ENCODE measurements at places on chromosomes 12 and 14.

GRCh38 chr14:103250874-103251273 lies 83.2 kb upstream of the EIF5 start:
- no peak for DNase-seq

DNA sequence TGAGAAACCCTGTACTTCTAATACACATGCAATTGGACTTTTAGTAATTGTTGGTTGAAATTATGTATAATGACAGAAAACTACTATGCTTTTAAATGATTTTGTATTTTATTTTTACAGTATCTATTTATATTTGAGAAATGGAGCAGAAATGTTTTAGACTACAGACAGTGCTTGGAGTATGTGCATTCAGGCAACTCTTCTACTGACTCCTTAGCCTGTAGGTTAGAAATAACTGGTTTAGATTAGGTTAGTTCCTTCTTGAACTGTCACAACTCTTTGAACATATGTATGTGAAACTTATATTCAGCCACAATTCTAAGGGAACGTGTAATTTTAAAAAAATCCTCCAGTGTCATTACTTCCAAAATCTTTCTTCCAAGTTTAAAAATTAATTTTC lies 1.7 kb downstream of the FGFR1OP2 start:
- no peak for DNase-seq

- DNase-seq: no peak
Observed at GRCh38 chr14:100396266-100396795, 73.2 kb downstream of the SLC25A47 start.

DNA sequence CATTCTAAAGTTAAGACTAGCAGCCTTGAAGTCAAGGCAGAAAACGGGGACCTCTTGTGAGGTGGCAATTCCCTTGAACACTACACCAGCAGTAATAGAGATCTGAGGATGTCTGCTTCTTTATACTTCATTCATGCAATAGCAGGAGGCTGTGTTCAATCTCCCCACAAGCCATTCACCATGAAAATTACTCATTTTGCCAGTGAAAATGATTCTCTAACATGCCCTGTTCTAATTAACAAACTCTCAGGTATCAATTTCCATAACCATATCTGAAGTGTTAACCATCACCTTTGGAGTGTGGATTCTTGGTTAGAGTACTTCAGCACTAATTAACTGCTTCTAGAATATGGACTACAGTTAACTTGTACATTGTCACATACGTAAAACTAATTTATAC lies 3.4 kb upstream of the GLIPR1 start:
- DNase-seq: no peak

DNA sequence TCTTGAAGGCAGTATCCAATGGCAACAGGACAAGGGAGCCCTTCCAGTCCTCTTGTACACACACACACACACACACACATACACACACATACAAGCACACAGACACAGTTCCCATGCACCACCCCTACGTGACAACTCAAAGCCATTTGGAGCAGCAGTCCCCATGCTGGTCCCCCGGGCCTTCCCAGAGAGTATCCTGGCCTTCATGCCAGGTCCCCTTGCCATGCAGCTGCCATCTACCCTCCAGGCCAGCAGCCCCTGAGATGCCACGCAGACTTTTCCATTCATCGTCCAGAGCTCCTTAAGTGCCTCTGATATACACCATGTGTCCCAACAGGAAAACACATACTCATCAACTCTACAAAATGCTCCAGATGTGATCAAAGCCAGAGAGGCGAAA lies 159.5 kb downstream of the ANO2 start:
- DNase-seq: no peak

DNA sequence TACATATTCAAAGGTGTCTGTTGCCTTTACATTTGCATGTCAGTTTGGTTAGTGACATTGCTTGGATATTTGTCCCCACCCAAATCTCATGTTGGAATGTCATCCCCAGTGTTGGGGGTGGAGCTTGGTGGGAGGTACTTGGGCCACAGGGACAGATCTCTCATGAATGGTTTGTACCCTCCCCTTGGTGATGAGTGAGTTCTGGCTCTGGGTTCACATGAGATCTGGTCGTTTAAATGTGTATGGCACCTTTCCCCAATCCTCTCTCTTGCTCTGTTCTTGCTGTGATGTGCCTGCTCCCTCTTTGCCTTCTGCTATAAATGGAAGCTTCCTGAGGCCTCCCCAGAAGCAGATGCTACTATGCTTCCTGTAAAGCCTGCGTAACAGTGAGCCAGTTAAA lies 207.9 kb upstream of the DIO3 start:
- no peak for DNase-seq

Data from common myeloid progenitor, CD34-positive (primary cell).